ENCODE measurements at places on chromosomes 4 and X.

GRCh38 chr4:154660052-154660451 lies 47.6 kb upstream of the FGG start:
- DNase-seq: no peak

GRCh38 chr4:61485056-61485455 lies 284.9 kb downstream of the ADGRL3 start:
- no peak for DNase-seq

DNA sequence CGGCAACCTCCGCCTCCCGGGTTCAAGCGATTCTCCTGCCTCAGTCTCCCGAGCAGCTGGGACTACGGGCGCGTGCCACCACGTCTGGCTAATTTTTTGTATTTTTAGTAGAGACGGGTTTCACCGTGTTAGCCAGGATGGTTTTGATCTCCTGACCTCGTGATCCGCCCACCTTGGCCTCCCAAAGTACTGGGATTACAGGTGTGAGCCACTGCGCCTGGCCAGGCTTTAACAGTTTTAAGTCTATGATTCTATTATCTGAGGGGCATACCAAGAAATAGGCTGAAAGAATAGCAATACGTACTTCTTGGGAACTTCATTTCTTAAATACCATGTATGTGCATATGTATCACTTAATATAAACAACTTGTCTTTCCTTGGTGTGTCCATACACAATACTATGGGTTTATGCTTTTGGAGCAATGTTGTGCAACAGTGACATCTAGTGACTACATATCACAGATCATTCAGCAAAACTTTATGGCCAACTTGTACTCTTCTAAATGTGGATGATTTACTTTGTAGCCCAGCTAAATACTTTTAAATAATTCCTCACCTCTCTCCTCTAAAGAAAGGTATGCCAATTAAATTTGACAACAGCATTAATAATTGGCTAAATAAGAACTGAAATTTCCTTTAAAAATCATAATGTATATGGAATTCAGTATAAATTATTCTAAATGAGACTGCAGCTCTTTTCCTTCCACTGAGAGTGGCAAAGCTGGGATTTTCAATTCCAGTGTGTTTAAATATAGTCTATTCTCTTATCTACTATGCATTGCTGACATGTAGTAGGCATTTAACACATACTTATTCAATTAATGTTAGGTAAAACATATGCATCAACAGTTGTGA lies 10.4 kb downstream of the SLC9B1 start:
- DNase-seq: no peak

DNA sequence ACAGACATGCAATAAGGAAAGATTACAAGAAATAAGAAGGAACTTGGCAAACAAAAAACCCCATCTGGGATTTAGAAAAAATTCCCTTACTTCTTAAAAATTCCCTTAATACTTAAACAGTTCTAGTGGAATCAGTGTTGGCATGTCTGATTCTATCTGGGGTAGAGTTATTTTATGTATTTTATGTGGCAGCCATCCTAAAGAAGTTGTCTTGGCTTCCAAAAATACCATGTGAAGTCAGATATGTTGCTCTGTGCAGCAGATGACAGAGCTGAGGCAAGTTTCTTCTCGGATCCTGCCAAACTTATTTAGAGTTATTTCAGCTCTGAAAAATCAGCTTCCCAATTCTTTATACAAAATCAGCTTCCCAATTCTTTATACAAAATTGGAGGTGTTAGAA lies 14.7 kb downstream of the YY2 start:
- no peak for DNase-seq

GRCh38 chr4:107913283-107913899 lies 18.0 kb upstream of the CYP2U1 start:
- DNase-seq: peak; percentile 1

GRCh38 chrX:78655642-78656041 lies 3.5 kb downstream of the RTL3 start:
- DNase-seq: no peak

GRCh38 chrX:134453631-134454030 lies 6.3 kb upstream of the HPRT1 start:
- no peak for DNase-seq

DNA sequence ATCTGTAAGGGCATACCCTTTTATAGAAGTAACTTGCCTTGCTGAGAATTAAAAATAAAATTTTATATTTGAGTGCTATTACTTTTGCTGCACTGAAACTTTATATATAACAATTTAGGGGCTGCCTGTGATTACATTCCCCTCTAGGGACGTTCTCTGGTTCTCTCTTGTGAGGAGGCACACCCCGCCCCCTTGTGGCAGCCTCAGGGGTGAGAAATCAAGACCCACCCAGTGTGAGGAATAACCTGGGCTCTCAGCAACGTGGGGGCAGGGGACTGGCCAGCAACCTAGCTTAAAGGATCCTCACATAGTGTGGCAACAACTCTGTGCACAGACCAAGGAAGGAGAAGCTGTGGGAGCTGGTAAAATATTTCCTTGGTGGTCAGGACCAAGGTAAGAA lies 43.7 kb downstream of the MAGEA9 start:
- DNase-seq: peak; percentile 18

DNA sequence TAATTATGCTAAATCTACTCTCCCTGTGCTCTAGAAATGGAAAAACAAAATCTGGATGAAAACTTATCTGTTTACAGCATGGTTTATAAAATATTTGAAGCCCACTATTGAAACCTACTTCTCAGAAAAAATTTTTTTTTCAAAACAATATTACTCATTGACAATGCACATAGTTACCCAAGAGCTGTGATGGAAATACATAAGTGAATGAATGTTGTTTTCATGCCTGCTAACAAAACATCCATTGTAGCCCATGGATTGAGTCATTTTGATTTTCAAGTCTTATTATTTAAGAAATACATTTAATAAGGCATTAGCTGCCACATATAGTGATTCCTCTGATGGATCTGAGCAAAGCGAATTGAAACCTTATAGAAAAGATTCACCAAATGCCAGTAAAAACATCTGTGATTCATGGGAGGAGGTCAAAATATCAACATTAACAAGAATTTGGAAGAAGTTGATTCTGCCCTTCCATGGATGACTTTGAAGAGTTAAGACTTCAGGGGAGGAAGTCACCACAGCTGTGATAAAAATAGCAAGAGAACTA lies 144.7 kb upstream of the HHIP start:
- no peak for DNase-seq

DNA sequence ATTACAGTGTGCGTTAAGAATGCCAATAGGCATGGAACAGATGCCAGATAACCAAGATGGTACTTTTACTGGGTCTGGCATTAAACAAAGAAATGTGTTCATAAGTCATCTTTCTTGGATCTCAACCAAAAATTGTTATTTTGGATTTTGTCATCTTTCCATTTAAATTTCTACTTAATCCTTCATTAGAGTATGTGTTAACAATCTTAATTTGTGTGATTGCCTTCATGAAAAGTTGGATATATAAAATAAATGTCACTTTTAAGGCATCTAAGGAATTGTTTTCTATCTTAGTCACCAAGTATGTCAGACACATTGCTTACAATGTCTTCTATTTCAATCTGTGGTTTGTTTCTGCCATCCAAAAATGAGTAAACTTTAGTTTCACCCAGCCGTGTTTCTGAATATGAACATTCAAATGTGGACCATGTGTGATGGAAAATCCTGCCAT lies 87.5 kb downstream of the PALLD start:
- no peak for DNase-seq

- DNase-seq: no peak
Measured at GRCh38 chrX:54633641-54634040, 103.6 kb downstream of the GNL3L start.

DNA sequence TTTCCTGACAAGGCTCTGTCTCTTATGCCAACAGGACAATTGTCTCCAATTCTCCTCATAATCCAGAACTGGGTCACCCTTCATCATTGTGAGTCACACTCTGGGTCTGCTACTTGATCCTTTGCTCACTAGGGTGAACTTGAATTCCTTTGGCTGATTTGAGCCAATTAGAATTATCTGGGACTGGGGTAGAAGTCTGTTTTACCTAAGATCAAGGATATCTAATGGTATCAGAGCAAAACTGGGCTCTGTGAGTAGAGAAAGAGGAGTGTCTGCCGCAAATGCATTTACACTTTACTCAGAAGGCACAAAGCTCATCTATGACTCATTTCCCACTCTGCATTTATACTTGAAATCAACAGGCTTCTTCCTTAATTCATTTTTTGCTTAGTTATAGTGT lies 72.6 kb downstream of the PITX2 start:
- no peak for DNase-seq

GRCh38 chr4:8848507-8849265 lies 23.0 kb downstream of the HMX1 start:
- DNase-seq: no peak

- no peak for DNase-seq
Measured at GRCh38 chr4:118987959-118988634, 99.4 kb downstream of the SYNPO2 start.

- no peak for DNase-seq
Measured at GRCh38 chr4:34181311-34181841, 2062.9 kb downstream of the ARAP2 start.

- DNase-seq: peak; percentile 2
Measured at GRCh38 chr4:139988863-139989765, 164.9 kb downstream of the MAML3 start.

DNA sequence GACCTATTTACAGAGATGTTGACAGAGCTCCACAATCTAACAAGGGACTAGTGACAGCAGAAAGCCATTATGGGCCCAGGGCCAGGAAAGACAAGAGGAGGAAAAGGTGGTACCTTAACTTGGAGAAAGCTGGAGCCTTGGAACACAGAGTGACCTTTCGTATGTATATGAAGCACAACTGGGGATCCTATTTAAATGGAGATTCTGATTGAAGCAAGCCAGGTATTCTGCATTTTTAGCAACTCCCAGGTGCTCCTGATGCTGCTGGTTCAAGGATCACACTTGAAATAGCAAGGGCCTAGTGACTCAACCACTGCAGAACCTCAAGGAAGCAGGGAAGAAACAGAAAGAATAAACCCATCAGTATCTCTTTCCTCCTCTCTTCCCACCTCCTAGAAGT lies 99.4 kb downstream of the TMEM47 start:
- no peak for DNase-seq

- DNase-seq: no peak
Measured at GRCh38 chr4:128916832-128917231, 107.3 kb downstream of the JADE1 start.

- DNase-seq: no peak
Measured at GRCh38 chr4:145490361-145490760, 8.7 kb downstream of the SMAD1 start.

DNA sequence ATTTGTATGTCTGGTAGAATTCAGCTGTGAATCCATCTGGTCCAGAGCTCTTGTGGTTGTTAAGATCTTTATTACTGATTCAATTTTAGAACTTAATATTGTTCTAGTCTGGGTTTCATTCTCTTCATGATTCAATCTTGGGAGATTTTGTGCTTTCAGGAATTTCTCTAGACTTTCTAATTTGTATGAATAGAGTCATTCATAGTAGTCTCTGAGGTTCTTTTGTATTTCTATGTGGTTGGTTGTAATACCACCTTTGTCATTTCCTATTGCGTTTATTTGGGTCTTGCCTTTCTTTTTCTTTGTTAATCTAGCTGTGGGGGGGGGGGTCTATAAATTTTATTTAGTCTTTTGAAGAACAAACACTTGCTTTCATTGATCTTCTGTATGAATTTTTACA lies 824.8 kb upstream of the GALNTL6 start:
- DNase-seq: no peak

GRCh38 chrX:110915111-110915510 lies 119.5 kb upstream of the CHRDL1 start:
- DNase-seq: no peak

GRCh38 chr4:145933134-145933533 lies 5.5 kb downstream of the ZNF827 start:
- DNase-seq: no peak

GRCh38 chr4:87088186-87088585 lies 132.2 kb downstream of the KLHL8 start:
- no peak for DNase-seq

GRCh38 chr4:99630857-99631360 lies 26.7 kb downstream of the C4orf54 start:
- DNase-seq: no peak

DNA sequence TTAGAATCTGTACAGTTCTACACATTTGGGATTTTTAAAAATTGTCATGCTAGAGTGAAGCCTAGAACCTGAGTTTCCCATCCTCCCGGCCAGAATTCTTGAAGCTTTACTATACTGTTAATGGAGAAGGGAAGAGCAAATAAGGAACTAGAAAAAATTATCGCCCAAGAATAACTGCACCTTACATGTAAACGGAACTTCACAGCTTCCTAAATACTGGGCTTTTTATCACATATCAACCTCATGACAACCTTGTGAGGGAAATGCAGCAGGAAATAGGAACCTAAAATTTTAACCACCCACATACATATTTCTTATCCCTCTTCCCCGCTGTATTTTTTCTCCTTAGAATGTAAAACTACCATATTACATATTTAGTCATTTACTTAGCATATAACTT lies 19.3 kb downstream of the ARHGEF9 start:
- no peak for DNase-seq

DNA sequence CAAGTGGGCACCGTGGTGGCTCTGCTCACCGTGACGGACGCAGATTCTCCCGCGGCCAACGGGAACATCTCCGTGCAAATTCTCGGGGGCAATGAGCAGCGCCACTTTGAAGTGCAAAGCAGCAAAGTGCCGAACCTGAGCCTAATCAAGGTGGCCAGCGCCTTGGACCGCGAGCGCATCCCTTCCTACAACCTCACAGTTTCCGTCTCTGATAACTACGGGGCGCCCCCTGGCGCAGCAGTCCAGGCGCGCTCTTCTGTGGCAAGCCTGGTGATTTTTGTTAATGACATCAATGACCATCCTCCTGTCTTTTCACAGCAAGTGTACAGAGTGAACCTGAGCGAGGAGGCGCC lies 2.7 kb downstream of the FAT4 start:
- no peak for DNase-seq

GRCh38 chr4:30208731-30209435 lies 511.3 kb upstream of the PCDH7 start:
- no peak for DNase-seq

- no peak for DNase-seq
Measured at GRCh38 chr4:123291329-123291728, 105.3 kb upstream of the SPRY1 start.

- DNase-seq: no peak
Measured at GRCh38 chr4:169383724-169384123, 113.0 kb upstream of the SH3RF1 start.

- DNase-seq: no peak
Measured at GRCh38 chr4:155974476-155974749, 20.7 kb upstream of the CTSO start.

- DNase-seq: no peak
Measured at GRCh38 chrX:151902813-151903591, 9.7 kb upstream of the MAGEA4 start.
